Lower lobe of right lung (tissue), 2 donors: ENCODE measurements at places on chromosomes 1 and 21.
A peak's percentile ranks its signal among the peaks of the same experiment; 100 is the strongest.

- no peak overlapping the region for H3K27ac ChIP-seq
- H3K36me3 ChIP-seq, result peaks cover 54% of the 10 kb centered on the region
- no peak overlapping the region for H3K4me3 ChIP-seq
- H3K27me3 ChIP-seq, result no peaks in the 10 kb centered on the region
These were observed 49.8 kb downstream of the DHX9 start for GRCh38 chr1:182888736-182889531.

DNA sequence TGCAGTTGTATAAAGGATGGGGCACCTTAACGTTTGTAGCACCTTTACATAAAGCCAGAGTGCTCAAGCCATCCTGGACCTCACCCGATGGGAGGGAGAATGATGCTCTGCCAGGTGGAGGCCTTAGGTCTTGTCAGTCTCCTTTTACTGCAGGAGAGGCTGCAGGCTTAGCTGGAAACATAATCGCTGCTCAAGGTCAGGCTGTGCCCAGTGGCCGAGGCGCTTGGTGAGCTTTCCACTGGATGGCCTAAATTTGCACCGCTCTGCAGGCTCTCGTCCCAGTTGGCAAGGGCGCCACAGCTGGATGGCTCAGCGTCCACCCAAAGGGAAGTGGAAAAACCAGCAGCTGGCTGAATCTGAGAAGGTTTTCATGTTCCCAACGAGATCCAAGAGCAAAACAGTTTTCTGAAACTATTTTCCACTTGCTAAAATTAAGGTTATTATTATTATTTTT, 438.9 kb downstream of the CAMTA1 start:
- no peak overlapping the region for H3K27ac ChIP-seq
- no peak for DNase-seq
- H3K4me1 ChIP-seq, result no peaks in the 10 kb centered on the region
- H3K4me3 ChIP-seq, result no peak overlapping the region

DNA sequence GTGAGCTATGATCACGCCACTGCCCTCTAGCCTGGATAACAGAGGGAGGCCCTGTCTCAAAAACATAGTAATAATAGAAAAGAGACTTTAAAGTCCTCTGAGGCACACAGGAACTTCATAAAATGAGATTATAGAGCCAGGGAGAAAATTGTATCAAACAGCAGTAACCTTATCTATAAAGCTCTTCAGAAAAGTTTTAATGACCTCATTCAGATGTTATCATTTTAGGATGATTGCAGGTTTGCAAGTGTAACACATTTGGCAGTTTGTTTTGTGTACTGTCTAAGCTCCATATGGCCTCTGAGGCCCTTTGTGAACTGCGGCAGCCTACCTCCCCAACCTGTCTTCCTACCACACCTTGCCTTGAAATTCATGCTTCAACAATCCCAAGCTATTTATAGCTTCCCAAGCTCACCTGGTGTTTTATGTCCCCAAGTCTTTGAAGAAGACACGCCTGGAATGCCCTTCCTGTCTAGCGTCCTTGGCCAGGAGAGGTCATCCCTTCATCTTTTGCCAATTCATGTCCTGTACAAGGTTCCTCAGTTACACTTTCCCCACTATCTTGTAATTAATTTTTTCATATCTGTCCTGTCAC, 8.5 kb upstream of the AKNAD1 start:
- DNase-seq, result no peak
- no peaks in the 10 kb centered on the region for H3K4me1 ChIP-seq
- no peaks in the 10 kb centered on the region for H3K27me3 ChIP-seq
- no peaks in the 10 kb centered on the region for H3K36me3 ChIP-seq

- no peak overlapping the region for H3K27ac ChIP-seq
- H3K36me3 ChIP-seq, result no peaks in the 10 kb centered on the region
- H3K4me1 ChIP-seq, result peaks cover 5% of the 10 kb centered on the region
- DNase-seq, result no peak
These were observed 75.2 kb downstream of the EVI5 start for GRCh38 chr1:92709738-92710137.

DNA sequence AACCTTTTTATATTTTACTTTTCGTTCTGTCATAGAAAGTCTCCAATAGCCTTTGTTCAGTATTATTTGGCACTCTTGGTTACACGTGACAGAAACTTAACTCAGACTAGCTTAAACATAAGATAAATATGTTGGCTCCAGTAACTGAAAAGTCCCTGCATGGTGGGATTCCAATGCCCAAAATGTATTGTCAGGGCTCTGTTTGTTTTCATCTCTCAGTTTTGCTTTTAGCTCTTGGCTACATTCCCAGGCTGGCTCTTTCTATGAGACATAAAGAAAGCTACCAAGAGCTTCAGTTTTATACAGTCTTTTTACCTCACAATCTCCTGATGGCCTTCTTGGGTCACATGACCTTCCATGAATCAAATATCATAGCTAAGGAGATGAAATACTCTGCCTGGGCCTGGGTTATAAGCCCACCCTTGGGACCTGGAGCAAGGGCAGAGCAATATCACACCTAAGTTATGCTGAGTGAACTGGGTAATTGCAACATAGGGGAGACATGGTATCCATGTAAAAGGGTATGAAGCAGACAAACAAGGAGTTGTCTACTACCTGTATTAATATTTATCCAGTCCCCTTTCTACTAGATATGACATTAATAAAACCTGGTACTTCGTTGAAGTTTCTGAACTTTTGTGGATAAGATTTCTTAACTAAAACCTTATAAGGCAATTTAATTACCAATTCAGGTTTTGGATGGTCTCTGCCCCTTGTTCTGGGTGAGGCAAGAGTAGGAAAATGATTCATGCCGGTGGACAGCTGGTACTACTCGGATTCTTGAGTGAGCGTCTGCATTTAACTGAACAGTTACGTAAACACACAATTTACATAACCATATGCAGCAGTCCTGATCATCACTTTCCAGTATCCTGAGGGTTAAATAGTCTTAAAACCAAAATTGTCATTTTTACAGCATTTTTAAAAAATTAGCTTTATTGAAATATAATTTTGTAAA, 442.3 kb downstream of the GPATCH2 start:
- H3K36me3 ChIP-seq, result no peaks in the 10 kb centered on the region
- H3K4me1 ChIP-seq, result no peaks in the 10 kb centered on the region
- no peaks in the 10 kb centered on the region for H3K27me3 ChIP-seq
- no peak overlapping the region for H3K4me3 ChIP-seq
- H3K27ac ChIP-seq, result no peak overlapping the region

GRCh38 chr1:183827801-183828200, 22.9 kb downstream of the RGL1 start:
- H3K27ac ChIP-seq, result no peak overlapping the region
- DNase-seq, result no peak
- no peaks in the 10 kb centered on the region for H3K27me3 ChIP-seq
- H3K4me1 ChIP-seq, result peaks cover 14% of the 10 kb centered on the region
- H3K36me3 ChIP-seq, result no peaks in the 10 kb centered on the region

DNA sequence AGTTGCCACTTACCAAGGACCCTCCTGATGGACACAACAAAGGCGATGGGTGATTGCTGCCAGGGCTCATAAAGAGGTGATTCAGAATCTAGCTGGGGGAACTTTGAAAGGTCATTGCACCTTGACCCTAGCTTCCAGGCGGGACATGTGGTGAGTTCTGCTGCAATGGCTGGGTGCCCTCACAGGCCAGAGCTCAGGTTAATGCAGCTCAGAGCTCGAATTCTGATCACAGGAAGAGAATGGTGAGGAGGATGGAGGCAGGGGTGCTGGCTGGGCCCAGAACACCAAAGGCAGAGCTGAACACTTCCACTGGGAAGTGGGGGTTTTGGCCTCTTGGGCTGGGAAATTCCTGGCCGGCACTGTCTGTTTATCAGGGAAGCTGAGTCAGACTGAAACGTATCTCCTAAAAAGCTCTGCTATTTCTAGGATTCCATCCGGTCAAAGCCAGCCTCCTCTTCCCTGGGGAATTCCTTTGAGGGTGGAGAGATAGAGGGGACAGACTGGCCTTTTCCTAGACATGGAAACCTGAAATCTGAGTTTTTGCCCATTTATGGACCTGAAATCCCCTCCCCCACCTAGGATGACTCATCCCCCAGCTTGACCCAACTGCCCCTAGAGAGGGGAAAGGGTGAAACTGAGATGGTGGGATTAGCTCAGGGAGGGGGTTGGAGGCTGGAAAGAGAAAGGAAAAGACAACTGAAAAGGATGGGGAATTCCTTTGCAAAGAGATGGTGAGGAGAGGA, 27.2 kb downstream of the NUAK2 start:
- H3K4me1 ChIP-seq, result peaks cover 15% of the 10 kb centered on the region
- no peaks in the 10 kb centered on the region for H3K36me3 ChIP-seq
- DNase-seq, result no peak
- peak overlapping the region; percentile 32 for H3K27ac ChIP-seq
- no peaks in the 10 kb centered on the region for H3K27me3 ChIP-seq

GRCh38 chr1:242225767-242226573, 227.1 kb upstream of the MAP1LC3C start:
- H3K4me1 ChIP-seq, result no peaks in the 10 kb centered on the region
- no peaks in the 10 kb centered on the region for H3K36me3 ChIP-seq
- no peaks in the 10 kb centered on the region for H3K27me3 ChIP-seq
- H3K27ac ChIP-seq, result no peak overlapping the region

DNA sequence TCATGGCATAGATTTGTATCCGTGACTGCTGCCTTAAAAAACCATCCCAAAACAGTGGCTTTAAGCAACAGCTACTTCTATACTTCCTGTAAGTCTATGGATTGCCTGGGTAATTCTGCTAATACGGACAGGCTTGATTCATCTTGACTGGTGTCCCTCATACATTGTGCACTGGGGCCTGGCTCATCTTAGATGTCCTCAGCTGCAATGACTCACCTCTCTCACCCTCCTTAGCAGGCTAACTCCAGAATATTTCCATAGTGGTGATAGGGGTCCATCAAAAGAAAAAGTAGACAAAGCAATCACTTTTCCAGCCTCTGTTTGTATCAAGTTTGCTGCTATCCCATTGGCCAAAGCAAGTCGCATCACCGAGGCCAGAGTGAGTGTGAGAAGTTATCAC, 409.1 kb upstream of the KAZN start:
- H3K27me3 ChIP-seq, result no peaks in the 10 kb centered on the region
- H3K4me3 ChIP-seq, result no peak overlapping the region
- no peaks in the 10 kb centered on the region for H3K4me1 ChIP-seq
- no peak for DNase-seq

DNA sequence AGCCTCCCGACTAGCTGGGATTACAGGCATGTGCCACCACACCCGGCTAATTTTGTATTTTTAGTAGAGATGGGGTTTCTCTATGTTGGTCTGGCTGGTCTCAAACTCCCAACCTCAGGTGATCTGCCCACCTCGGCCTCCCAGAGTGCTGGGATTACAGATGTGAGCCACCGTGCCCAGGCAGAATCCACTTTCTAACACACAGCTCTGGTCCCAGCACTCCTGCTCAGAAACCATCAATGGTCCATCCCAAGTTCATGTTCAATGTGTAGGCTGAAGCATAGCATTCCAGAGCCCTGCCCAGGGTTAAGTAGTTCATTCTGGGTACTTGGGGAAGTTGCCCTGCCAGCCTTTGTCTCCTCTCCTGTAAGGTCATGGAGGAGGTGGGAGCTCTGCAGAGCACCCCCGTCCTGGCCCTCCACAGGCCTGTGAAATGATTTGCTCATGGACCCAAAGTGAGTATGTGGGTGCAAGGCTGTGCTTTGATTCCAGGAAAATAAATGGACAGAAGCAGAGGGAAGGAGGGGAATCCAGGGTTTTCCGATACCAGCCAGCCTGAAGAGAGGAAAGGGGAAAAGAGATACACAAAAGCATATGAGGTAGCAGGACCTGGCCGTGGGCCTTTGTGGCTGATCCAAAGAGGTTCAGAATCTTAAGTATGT, 55.2 kb downstream of the NENF start:
- H3K27me3 ChIP-seq, result peaks cover 3% of the 10 kb centered on the region
- no peak overlapping the region for H3K27ac ChIP-seq
- no peak overlapping the region for H3K4me3 ChIP-seq
- H3K36me3 ChIP-seq, result no peaks in the 10 kb centered on the region
- H3K4me1 ChIP-seq, result peaks cover 10% of the 10 kb centered on the region
- DNase-seq, result no peak

- H3K36me3 ChIP-seq, result peaks cover 100% of the 10 kb centered on the region
- no peaks in the 10 kb centered on the region for H3K27me3 ChIP-seq
- no peaks in the 10 kb centered on the region for H3K4me1 ChIP-seq
These were observed 32.1 kb downstream of the PCSK9 start for GRCh38 chr1:55071477-55071876.

- H3K4me1 ChIP-seq, result no peaks in the 10 kb centered on the region
- no peaks in the 10 kb centered on the region for H3K27me3 ChIP-seq
These were observed 30.2 kb upstream of the CA6 start for GRCh38 chr1:8915446-8915845.

GRCh38 chr1:7550261-7550865, 220.7 kb upstream of the VAMP3 start:
- no peaks in the 10 kb centered on the region for H3K36me3 ChIP-seq
- peaks cover 36% of the 10 kb centered on the region for H3K4me1 ChIP-seq
- peak; percentile 26 for DNase-seq
- no peaks in the 10 kb centered on the region for H3K27me3 ChIP-seq

DNA sequence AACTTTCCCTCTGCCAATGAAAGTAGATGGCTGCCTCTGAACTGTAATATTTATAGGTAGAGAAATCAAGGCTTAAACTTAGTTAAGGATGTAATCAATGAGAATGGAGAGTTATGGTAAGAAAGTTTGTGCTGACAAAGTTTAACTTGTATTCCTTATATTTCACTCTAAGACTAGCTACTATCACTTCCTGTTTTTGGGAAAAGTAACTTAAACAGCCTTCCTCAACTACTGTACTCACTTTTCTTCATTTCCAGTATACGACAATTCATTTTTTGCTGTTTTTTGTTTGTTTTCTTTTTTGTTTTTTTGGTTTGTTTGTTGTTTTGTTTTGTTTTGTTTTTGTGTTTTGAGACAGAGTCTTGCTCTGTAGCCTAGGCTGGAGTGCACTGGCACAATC, 3.7 kb downstream of the RGS18 start:
- H3K4me1 ChIP-seq, result no peaks in the 10 kb centered on the region
- DNase-seq, result no peak
- H3K27me3 ChIP-seq, result no peaks in the 10 kb centered on the region
- no peak overlapping the region for H3K27ac ChIP-seq

GRCh38 chr1:247964933-247965332, at the start of gene OR2AK2:
Gene OR2AK2, plus strand, starts transcription at chr1:247965233. Its CDS starts 144 bp downstream, at chr1:247965377.
- H3K27me3 ChIP-seq, result no peaks in the 10 kb centered on the region
- no peaks in the 10 kb centered on the region for H3K36me3 ChIP-seq
- DNase-seq, result no peak
- no peak within 1 kb of the TSS for H3K4me3 ChIP-seq

- no peak for DNase-seq
- no peaks in the 10 kb centered on the region for H3K4me1 ChIP-seq
- no peak overlapping the region for H3K4me3 ChIP-seq
- H3K27me3 ChIP-seq, result no peaks in the 10 kb centered on the region
These were observed 53.0 kb upstream of the TIAM1 start for GRCh38 chr21:31397030-31397429.

DNA sequence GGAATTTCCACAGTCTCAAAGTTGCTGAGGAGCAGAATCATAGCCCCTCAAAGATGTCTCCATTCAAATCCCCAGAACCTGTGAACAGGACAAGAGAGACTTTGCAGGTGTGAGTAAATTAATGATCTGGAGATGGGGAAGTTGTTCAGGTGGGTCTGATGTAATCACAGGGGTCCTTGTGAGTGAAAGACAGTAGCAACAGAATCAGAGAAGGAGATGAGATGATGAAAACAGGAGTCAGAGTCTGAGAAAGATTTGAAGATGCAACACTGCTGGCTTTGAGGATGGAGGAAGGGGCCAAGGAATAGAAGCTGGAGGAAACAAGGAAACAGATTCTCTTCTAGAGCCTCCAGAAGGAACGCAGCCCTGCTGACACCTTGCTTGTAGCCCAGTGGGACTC, 81.5 kb downstream of the SELENOF start:
- no peak overlapping the region for H3K27ac ChIP-seq
- H3K4me1 ChIP-seq, result no peaks in the 10 kb centered on the region
- no peak for DNase-seq
- no peaks in the 10 kb centered on the region for H3K36me3 ChIP-seq
